ENCODE measurements at places on chromosomes 11 and 22.

- no peak for DNase-seq
Measured at GRCh38 chr11:110757066-110757465, 44.8 kb upstream of the ARHGAP20 start.

DNA sequence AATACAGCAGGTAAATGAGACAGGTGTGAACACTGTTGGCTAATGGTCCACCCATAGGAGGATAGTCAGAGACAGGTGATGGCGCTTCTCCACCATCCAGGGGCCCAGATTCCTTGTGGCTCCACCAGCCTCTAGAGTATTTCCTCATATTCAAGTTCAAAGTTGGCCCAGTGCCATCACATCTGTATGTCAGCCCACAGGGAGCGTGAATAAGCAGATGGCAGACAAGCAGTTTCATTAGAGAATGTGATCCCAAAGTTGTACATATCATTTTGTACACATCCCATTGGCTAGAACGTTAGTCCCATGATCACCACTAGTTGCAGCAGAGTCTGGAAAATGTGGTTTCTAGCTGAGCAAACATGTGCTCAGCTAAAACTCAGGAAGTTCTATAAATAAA, 11.0 kb upstream of the CWF19L2 start:
- DNase-seq, result no peak

DNA sequence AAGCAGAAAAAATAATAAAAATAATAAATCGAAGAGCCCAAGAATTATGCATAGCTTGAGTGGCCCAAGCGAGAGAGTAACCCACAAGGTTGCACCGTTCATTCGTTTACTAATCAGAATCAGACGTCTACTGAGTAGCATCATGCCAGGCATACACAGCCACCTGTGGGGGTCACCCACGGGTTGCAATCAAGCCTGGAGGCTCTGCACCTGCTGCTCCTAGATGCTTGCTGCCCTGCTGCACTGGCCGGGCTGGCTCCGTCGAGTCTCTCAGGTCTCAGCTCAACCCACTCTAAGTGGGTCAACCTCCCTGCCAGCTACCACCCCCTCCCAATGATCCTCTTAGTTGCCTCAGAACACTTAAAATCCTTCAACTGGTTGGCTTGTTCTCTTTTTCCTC, 2.0 kb upstream of the TESMIN start:
- no peak for DNase-seq

GRCh38 chr11:29985248-29985647, 31.6 kb downstream of the KCNA4 start:
- no peak for DNase-seq

- DNase-seq, result no peak
Measured at GRCh38 chr22:29733362-29734201, 13.8 kb downstream of the CABP7 start.

GRCh38 chr22:20904008-20904979, 12.9 kb upstream of the CRKL start:
- DNase-seq, result no peak

DNA sequence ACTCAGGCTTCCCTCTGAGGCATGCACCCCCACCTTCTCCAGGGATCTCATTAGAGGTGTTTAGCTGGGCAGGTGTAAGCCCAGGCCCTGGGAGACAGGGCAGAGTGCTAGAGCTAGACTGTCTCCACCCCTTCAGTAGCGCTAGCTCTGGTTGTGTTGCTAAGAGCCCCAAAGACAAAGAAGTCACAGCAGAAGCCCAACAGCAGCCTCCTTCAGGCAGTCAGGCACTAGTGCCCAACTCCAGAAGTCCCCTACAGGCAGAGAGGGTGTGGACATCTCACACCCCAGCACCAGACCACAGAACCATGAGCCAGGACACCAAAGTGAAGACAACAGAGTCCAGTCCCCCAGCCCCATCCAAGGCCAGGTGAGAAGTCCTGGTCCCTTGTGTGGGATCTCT, at the start of gene CNGA4:
CNGA4 (plus strand) TSS at position 188 of the 400 bp plus-strand sequence; CDS start at position 306, 118 bp downstream.
- no peak for DNase-seq

- no peak for DNase-seq
Measured at GRCh38 chr22:36790648-36791047, 14.7 kb upstream of the IFT27 start.

GRCh38 chr11:20444535-20444934, 57.0 kb downstream of the PRMT3 start:
- DNase-seq, result no peak

Measured in stimulated activated CD8-positive, alpha-beta memory T cell treated with anti-CD3 and anti-CD28 coated beads, Interleukin-7, amount 100 ng/mL, for 1 hour (primary cell).